ENCODE measurements at places on chromosomes 16 and 17.

- H3K27me3 ChIP-seq: peaks cover 64% of the 10 kb centered on the region
- peak overlapping the region; percentile 36 for H3K4me3 ChIP-seq
- DNase-seq: peak; percentile 26
- peak overlapping the region; percentile 48 for H3K27ac ChIP-seq
- peaks cover 13% of the 10 kb centered on the region for H3K4me1 ChIP-seq
Observed at GRCh38 chr16:82628088-82628423, 1.3 kb downstream of the CDH13 start.

DNA sequence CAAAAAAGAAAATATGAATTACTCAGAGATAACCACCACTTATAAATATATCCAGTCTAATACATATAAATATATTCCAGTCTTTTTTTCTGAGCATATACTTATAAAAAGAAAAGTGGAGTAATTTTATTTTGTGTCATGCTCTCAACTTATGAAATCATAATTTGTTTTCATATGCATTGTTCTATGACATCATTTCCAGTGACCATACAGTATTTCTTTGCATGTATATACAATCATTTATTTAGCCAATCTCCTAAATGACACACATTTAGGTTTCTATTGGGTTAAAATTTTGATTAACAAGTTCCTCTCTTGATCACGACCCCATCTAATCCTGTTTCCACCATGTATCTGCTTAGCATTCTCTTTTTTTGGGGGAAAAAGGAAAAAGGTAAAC is 16.4 kb upstream of the NDEL1 start:
- no peaks in the 10 kb centered on the region for H3K36me3 ChIP-seq
- no peak for DNase-seq
- H3K4me3 ChIP-seq: no peak overlapping the region
- H3K4me1 ChIP-seq: peaks cover 11% of the 10 kb centered on the region
- no peak overlapping the region for H3K27ac ChIP-seq

DNA sequence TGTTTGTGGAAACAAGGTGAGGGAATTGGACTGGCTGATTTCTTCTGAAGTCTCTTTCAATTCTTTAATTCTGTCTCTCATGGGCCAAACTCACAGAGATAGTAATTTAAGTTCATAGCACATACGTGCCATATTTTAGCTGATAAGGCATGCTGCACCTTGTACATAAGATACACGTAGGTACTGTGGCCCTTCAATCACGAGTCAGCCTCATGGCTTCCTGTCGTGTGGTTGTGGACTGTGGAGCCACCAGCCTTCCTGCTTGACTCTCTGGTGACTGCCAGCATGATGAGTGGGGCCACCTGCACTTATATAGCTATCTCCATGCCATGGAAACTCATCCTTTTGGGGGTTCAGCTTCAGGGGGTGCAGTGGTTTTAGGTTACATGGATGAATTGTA is 25.1 kb downstream of the KSR1 start:
- H3K4me1 ChIP-seq: peaks cover 14% of the 10 kb centered on the region
- H3K27ac ChIP-seq: no peak overlapping the region

DNA sequence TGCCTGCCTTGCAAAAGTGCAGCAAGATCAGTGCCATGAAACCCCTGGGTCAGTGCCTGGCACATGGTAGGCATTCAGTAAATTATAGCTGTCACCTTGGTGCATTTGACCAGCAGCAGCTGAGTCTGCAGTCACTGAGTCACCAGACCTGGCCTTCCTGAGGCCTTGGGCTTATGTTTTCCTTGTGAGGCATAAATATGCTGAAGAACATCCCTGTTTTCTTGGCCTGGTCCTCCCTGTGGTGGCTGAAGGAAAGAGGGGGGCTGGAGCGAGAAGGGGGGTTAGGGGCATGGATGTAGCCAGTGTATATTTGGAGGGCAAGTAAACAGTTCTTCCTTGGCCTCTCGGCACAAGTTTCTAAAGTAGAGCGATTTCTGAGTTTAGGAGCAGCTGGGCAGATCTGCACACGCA is 26.5 kb downstream of the EPN2 start:
- H3K4me3 ChIP-seq: no peak overlapping the region
- H3K36me3 ChIP-seq: no peaks in the 10 kb centered on the region
- no peak for DNase-seq
- H3K4me1 ChIP-seq: peaks cover 22% of the 10 kb centered on the region
- no peaks in the 10 kb centered on the region for H3K27me3 ChIP-seq

DNA sequence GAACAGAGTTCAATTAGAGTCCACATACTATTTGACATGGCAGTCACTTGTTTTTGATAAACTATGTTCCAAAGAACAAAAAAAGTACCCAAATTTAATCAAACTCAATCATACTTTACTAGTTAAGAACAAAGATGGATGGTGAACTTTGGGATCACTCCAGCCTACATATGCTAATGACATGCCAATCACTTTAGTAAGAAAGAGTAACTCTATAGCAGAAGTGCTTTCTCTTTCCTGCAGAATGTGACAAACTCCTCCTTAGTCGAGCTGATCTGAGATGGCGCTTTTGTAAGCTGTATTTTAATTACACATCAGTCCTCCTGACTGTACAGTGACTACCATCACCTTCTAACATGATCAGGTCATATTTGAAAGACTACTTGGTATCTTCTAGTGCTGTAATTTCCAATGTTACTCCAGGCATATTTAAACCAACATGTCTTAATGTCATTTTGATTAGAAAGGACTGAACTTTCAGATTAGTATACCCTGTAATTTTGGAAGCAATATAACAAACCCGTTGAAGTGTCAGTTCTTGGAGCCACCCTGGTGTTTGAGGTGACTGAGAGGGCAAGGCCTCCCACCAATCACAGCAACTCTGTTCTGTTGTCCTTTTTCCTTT is 4.1 kb downstream of the NETO2 start:
- H3K4me1 ChIP-seq: peaks cover 22% of the 10 kb centered on the region
- no peak for DNase-seq
- H3K4me3 ChIP-seq: no peak overlapping the region
- no peak overlapping the region for H3K27ac ChIP-seq
- peaks cover 30% of the 10 kb centered on the region for H3K27me3 ChIP-seq

All from transverse colon (tissue), 4 donors.